ENCODE measurements at places on chromosomes 2 and 18.

DNA sequence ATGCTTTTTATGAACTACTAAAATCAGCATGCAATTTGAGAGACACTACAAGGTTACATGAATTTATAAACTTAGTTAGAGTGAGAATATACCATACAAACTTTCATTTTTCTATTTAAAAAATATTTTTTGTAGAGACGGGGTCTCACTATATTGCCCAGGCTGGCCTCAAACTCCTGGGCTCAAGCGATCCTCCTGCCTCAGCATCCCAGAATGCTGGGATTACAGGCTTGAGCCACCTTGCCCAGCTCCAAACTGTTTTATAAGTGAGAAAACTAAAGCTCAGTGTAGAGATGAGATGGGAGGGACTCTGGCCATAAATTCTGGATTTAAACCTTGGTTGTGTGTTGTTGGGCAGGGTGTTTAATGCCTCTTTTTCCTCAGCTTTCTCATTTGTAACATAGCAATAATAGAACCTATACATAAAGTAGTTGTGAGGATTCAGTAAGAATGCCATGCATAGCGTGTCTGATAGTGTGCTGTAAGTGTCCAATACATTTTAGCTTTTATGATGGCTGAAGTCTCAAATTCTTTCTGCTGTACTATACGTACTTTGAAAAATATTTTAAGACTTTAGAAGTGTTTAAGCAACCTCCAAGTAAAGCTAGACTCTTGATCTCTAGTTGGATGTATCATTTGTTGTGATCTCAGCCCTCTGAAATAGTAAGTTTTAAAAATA is 9.7 kb downstream of the CAB39 start:
- no peak for DNase-seq

GRCh38 chr18:22848615-22849014 is 84.5 kb upstream of the RBBP8 start:
- no peak for DNase-seq

GRCh38 chr18:79919089-79919488 is 32.4 kb downstream of the SLC66A2 start:
- no peak for DNase-seq

DNA sequence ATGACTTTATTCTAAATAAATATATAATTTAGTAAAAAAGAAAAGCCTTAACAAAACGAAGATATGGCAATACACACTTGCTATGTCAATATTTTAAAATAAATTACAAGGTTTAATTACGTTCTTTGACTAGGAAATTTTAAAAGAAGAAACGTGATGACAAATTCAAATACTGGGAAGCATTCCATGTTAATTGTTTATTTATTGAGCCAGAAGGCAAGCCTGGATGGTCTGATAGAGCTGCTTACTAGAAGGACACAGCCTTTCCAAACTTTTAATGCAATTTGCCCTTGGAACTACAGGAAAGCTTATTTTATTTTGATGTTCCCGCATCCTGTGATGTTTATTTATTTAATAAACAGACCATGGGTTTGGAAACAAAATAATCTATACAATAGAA is 33.4 kb upstream of the DSEL start:
- DNase-seq: no peak

DNA sequence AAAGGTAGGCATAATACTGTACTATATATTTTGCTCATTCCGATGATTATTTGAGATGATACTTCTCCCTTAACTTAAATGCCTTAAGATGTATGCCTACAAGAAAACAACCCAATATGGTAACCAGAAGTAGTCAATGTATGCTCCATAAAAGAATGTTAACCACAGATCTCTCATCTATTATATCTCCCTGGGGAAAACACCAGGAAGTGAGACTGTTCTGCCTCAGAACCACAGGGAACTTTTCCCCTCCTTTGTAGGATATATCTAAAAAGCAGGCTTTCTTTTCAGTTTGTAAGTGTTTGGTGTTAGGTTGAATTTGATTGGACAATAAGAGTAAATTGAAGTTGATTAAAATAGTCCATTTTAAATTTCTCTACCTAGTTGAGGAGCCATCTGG is 1160.5 kb upstream of the NXPH2 start:
- DNase-seq: no peak

Data from NCI-H1436 treated with DMSO at 0.1 percent for 48 hours (cell line).